T-helper 1 cell (primary cell): ENCODE measurements at places on chromosomes 3 and 15.

DNA sequence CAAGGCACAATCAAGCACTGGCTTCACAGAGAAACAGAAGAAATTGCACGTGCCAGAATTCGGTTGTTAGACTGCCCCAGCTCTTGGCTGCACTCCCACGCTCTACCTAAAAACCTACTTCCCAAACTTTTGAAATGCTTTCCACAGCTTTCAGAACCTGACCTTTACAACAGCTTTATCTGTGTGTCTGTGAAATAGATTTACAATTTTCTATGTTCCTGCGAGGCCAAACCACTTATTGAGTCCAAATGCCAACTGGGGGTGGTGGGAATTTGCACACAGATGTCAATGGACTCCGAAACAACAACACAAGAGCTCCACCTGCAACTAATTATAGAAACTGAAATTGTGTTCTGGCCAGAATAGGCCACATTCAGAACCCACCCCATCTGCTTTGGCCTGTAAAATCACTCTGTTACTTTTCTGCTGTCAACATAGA is 44.6 kb downstream of the ERC2 start:
- DNase-seq, result no peak

DNA sequence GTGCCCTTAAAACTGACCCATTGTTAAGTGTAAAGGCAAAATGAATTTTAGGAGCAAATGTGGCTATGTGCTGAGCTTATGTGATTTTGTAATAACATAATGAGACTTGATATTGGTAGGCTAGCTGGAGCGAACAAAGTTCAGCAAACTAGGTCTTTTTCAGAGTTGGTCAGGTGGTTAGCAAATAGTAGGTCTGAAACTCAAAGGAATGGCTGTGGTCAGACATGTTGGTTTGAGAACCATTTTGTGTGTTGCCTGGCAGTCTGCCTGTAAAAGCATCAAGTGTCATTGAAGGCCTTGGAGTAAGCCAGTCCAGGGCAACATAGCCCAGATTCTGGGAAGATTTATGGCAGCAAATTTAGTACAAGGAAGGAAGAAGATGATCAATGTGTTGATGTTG is 16.4 kb downstream of the FBXO22 start:
- DNase-seq, result no peak

GRCh38 chr3:197599089-197599765 is 43.5 kb upstream of the BDH1 start:
- DNase-seq, result peak; percentile 79

- no peak for DNase-seq
Observed at GRCh38 chr15:67685008-67685599, 140.2 kb upstream of the SKOR1 start.

DNA sequence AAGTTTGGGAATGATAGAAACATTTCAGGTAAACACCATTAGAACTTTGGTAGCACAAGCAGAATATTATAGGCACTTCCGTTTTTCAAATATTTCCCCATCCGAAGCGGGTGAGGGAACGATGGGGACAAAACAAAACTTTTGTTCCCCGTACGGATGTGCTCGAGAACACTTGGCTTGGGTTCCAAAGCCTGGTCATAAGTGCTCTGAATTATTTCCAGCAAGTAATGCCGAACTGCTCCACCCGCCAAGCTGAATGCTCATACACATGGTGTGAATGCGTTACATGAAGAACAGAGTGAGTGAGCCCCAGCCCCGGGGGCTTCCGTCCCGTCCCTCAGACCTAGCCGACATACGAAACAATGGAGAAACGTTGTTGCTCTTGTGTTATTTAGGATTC is 438.2 kb upstream of the ARRDC4 start:
- no peak for DNase-seq

GRCh38 chr3:76514836-76515235 is 525.1 kb upstream of the ROBO2 start:
- no peak for DNase-seq

GRCh38 chr3:12675115-12675810 is 11.3 kb upstream of the RAF1 start:
- no peak for DNase-seq

- DNase-seq, result no peak
Observed at GRCh38 chr3:190826018-190826417, 36.5 kb downstream of the GMNC start.

- DNase-seq, result no peak
Observed at GRCh38 chr3:65605876-65606432, 432.8 kb downstream of the MAGI1 start.

GRCh38 chr3:100875239-100875638 is 118.0 kb downstream of the ABI3BP start:
- no peak for DNase-seq

DNA sequence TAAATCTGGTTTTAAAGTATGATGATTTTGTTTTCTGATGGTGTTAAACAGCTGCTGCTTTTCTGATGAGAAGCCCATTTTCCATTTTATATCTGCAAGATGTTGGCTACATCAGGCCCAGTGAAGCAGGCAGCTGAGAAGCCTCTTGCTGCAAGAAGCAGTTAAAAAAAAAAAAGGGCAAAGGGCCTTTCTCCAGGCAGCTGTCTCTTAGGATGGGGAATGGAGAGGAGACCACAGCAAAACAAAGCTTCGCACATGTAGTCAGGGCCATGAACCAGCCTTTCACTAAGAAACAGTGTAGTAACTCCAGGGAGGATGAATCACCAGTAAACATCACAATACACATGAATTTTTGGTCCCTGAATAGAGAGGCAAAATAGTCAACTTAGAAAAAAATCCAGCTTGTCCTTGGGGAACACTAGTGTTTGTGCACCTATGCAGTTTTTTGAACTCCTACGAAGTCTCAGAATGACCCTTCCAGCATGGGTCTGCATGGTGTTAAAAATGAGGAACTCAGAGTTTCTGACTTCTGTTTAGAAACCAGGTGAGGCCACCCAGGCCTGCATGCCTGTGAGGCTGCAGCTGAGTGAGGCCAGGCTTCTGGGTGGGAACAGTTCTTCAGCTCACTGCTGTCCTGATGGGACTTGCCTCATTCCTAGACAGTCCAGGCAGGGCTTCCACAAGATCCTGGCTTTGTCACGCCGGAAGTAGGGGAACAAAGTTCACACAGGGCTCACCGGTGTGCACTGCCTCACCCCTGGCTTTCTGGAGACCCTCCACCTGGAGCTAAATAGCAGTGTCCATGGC is 518.7 kb downstream of the MCTP2 start:
- DNase-seq, result no peak

DNA sequence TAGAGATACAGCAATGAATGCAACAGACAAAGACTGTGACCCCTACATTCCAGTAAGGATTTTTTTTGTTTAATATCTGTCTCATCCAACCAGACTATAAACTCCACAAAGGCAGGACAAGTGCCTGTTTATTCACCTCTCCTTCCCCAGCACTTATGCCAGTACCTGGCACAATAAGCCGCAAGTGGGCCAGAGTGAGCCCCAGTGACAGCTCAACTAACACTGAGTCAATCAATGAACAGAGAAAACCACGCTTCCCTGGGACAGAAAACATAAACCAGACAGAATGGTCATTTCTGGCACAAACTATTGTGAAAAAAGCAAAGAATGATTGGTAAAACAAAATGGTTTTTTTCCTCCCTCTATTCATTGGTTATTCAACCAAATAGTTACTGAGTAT is 52.2 kb downstream of the RYK start:
- DNase-seq, result no peak

GRCh38 chr3:77328690-77329089 is 288.8 kb downstream of the ROBO2 start:
- no peak for DNase-seq

- DNase-seq, result no peak
Observed at GRCh38 chr15:85766001-85766831, 28.5 kb downstream of the KLHL25 start.

DNA sequence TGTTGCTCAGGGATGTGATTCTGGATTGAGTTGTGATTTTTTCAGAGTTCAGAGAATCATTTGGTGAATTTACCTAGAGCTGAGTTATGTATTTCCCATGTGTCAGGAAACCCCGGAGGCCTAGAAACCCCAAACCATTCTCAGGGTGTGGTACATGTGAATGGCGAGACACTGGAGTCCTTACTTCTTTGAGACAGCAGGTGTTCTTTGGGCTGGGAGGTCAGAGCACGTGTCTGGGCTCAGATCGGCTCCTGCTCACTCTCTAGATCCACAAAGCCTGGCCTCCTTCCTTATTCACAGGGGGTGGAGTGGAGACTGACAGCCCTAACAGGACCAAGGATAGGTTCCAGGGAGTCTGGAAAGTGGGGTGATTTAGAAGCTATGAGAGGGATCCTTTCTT is 145.8 kb downstream of the CHDH start:
- no peak for DNase-seq

DNA sequence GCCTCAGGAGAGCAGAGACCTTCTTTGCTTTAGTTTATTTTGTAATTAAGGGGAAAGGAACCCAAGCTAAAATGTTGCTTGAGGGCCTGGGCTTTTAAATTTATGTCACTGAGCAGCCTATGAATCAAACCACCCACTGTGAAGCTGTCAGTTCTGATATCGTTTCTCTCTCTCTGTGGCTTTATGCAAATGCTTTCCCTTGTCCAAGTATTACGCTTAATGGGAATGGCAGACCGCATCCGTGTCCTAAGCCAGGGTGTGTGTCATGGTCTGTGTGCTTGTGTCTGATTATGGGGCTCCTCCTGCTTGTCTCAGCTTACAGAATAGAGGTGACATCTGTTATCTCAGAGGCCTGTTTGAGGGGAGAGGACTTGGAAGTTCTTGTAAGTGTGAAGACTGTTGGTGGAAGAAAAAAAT is 82.4 kb downstream of the EBLN2 start:
- no peak for DNase-seq

- DNase-seq, result no peak
Observed at GRCh38 chr3:60126511-60127304, 1076.9 kb upstream of the CFAP20DC start.

DNA sequence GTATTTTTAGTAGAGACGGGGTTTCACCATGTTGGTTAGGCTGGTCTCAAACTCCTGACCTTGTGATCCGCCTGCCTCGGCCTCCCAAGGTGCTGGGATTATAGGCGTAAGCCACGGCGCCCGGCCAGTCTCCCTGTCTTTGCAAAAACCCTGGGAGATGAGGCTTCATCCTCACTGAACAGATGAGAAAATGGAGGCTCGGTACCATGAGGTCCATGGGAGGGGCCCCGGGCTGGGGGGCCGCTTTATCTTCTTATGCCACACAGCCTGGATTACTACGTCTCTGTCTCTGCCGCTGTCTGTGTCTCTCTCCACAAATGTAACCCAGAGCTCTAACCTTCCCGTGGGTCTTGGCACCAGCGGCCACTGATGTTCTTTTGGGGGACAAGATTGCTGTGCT is 39.1 kb downstream of the ABTB1 start:
- no peak for DNase-seq

GRCh38 chr3:138434276-138434874 is at the start of gene ESYT3:
Gene ESYT3 (plus strand): TSS chr3:138434616. CDS start chr3:138434799, 183 bp downstream.
- DNase-seq, result no peak

- DNase-seq, result no peak
Observed at GRCh38 chr3:197460002-197460401, 95.8 kb downstream of the BDH1 start.

DNA sequence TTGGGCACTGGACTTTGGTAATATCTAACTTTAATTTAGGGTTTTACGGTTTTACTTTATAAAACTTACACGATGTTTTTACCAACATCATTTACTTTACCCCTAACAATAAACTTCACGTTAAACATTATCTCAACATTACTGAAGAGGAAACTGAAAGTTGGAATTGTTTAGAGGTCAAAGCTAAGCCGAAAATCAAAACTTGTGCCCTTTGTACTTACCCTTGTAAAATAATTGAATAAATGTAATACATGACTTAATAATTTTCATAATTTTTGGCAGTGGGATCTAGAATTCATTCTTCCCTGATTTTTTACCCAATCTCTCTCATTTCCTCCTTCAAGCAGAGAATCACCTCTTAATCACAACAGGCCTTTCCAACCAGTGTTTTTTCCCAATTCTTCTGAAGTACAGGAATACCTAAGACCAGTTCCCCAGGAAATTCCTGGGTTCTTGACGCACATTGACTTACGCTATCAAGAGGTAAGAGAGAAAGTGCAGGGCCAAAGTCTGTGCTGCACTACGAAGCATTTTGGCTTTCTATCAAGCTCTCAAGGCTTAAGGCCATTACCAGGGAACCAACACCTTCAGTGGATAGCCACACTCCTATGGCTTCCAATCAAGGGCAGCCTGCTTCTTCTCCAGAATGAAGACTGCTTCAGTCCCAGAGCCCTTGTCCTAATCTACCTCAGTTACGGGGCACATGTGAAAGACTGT is 11.9 kb upstream of the SEMA6D start:
- DNase-seq, result no peak

GRCh38 chr15:51229907-51230330 is 108.5 kb downstream of the CYP19A1 start:
- no peak for DNase-seq

DNA sequence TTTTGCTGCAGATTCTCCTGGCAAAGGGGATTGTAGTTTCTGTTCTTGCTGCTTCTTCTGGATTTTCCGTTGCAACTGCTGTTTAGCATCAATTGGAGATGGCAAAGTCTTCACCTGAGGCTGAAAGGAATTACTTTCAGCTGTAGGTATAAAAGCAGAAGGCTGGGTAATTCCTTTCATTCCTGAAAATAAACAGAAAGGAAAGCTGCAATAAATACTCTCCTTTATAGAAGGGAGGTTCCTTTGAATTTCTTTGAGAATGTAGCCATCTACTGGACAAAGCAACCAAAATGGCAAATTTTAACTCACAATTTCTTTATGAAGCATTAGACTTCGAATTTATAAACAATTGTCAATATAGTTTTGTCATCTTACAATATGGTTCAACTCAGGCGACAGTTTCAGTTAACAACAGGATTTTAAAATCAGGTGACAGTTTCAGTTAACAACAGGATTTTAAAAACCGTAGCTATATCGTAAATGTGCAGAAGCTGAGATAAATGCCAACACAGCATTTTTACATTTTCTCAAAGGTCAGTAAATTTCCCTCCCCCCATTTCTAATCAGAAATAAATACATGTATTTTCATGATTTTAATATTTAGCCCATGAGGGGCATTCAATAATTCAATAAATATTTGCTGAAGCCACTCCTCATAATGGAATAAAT is 104.9 kb upstream of the NEDD4 start:
- DNase-seq, result no peak

DNA sequence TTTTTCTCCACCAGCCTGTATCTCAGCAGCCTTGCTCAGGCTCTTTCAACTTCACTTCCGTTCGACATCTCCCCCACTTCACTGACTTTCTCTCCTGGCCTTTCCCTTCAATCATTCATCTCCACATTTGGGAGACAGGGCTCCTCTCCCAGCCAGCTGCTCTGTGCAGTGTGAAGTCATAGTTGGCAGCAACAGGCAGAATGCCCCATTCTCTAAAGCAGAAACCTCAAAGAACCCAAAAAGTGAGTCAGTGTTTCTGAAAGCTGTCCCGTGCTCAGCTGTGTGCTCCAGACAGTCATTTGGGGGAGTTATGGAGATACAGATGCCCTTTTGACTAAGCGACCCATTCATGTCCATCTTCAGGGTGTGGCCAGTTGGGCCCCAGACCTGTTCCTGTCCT is 54.3 kb downstream of the NTRK3 start:
- no peak for DNase-seq

- no peak for DNase-seq
Observed at GRCh38 chr15:63157891-63158431, 684 bp upstream of the RPS27L start.

- DNase-seq, result no peak
Observed at GRCh38 chr3:155393316-155393715, 99.8 kb upstream of the STRIT1 start.
